ENCODE measurements at places on chromosomes 3 and 15.

- DNase-seq: no peak
These were observed 243.3 kb upstream of the TBL1XR1 start for GRCh38 chr3:177440456-177441104.

GRCh38 chr3:152299249-152299976 lies 30.7 kb downstream of the MBNL1 start:
- DNase-seq: no peak

GRCh38 chr3:151976211-151977050 lies 103.0 kb downstream of the SUCNR1 start:
- DNase-seq: peak; percentile 93

GRCh38 chr3:25804676-25805075 lies 14.8 kb downstream of the OXSM start:
- no peak for DNase-seq

DNA sequence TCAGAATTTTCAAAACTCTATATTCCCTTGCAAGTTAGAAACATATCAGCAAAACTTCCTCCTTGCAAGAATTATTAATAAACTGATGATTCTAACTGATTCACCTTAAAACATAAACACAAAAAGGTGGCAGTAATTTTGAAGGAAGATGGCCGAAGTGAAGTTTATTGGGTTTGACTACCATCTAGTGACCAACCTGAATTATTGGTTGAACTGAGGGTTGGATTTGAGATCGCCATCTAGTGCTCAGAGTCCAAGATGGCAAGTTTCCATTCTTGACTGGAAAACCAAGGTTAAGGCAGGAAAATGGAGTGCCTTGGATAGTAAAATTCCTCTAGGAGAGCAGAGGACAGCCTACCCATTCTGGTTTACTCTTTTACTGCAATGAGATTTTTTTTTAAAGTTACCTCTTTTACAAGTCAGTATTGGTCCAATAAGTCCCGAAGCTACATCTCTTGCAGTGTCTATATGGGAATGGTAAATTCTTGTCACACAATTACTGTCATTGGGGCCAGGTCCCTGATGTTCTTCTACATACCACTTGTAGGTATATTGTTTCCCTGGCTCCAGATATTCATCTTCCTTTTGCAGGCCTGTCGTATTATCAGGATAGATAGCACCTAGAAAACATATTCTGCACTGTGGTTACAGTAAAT lies 51.6 kb upstream of the CP start:
- DNase-seq: peak; percentile 87

All from ACHN (cell line).